Ecto neural progenitor cell (in vitro differentiated cells): ENCODE measurements at places on chromosomes 2 and 18.
A peak's percentile ranks its signal among the peaks of the same experiment; 100 is the strongest.

DNA sequence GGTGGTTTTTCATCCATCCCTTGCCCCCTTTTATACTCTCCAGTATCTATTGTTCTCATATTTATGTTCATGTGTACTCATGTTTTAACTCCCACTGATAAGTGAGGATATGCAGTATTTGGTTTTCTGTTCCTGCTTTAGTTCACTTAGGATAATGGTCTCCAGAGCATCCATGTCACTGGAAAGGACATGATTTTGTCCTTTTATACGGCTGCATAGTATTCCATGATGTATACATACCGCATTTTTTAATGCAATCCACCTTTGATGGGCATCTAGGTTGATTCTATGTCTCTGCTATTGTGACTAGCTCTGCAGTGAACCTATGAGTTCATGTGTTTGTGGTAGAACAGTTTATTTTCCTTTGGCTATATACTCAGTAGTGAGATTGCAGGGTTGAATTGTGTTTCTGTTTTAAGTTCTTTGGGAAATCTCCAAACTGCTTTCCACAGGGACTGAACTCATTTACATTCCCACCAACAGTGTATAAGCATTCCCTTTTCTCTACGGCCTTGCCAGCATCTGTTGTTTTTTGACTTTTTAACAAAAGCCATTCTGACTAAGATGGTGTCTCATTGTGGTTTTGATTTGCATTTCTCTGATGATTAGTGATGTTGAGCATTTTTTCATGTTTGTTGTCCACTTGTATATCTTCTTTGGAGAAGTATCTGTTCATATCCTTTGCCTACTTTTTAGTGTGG, 420.2 kb downstream of the THSD7B start:
- no peak for DNase-seq

GRCh38 chr2:109368798-109369197, 239.8 kb downstream of the SH3RF3 start:
- peak; percentile 24 for DNase-seq

DNA sequence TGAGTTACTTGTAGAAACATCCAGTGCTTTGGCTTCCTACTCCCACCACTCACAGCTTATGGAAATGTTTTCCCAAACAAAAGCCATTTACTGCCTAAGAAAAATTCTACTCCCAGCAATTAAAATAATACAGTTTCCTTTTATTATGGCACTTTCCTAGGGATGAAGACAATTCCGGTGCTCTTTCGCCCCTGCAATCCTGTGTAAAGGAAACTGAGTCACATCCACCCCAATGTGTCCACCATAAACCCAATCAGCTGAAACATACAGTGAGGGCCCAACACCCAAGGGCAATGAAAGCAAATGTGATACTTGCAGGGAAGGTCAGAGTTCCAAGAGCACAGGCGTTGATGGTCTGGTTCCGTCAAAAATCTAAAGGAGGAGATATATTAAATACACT, 62.0 kb upstream of the ST3GAL5 start:
- no peak for DNase-seq

DNA sequence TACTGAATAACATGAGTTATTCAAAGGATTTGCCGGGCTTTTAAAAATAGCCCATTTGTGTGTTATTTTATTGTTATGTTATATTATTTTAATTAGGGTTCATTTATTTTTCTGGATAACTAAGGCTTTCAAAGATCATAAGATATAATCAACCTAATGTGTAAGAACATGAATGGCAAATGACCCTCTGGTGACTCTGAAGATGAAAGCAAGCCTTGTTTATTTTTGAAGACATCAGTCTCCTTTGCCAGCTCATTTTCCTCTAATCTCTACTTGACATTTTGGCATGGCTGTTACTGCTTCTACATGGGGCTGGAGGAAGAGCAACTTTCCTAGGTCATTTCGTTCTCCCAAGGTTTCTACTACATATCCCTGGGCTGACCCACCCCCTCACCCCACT, 10.6 kb downstream of the FAP start:
- no peak for DNase-seq

GRCh38 chr2:40109381-40109780, 330.3 kb upstream of the THUMPD2 start:
- no peak for DNase-seq

DNA sequence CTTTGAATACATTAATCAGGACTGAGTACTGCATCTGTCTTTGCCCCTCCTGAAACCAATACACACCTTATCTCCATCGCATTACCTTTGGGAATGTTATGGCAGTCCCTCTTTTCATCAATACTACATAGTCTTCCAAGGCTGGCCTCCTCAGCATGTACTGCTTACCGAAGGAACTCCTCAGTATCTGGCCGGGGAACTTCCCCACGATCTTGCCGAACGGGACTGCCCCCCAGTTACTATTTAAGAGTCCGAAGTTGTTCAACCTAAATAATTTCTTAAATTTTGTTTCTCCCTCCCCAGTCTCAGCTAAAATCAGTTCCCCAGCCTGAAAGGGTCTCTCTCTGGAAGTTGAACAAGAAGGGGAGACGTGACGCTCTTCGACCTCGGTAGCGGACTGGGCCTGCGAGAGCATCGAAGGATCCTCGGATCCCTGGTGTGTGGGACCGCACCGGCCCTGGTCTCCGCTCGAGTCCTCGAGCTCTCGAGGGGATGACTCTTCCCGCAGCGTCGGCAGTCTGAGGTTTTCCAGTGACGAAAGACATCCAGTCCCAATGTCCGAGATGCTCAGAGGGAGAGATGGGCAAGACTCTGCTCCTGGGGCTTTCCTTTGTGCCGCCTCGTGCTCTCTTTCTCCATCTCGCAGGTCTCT, 489 bp downstream of the TRMT61B start:
- no peak for DNase-seq

DNA sequence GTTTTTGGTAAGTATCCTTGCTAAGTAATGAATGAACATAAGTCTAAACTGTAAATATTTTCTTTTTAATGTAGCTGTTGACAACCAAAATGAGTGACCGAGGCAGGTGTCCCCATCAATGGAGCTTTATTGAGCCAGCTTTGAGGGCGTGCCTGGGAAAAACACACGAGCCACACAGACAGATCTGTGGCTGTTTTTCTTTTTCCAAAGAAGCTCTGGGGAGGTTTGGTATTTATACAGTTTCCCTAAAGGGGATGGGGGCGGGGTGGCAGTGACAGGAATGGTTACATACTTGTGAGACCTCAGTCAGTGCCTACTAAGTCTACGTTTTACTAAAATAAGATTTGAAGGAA, 11.2 kb downstream of the DBI start:
- DNase-seq = no peak

DNA sequence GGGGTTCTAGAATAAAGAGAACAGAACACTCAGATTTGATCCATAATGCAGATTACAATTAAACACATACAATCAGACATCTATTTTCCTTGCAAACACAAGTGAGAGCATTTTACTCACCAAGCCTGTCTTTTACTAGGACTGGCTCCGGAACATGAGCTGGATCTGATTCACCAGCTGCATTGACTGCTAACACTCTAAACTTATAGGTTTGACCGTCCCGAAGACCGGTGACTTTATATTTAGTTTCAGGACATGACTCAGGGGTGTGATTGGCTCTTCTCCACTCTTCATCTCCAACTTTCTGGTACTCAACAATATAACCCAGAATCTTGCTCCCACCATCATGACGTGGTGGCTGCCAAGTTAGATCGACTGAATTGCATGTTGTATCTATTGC, 112.4 kb downstream of the PLEKHA3 start:
- DNase-seq = no peak

- DNase-seq = no peak
Measured at GRCh38 chr18:64966667-64967066, 784.1 kb upstream of the CDH7 start.

DNA sequence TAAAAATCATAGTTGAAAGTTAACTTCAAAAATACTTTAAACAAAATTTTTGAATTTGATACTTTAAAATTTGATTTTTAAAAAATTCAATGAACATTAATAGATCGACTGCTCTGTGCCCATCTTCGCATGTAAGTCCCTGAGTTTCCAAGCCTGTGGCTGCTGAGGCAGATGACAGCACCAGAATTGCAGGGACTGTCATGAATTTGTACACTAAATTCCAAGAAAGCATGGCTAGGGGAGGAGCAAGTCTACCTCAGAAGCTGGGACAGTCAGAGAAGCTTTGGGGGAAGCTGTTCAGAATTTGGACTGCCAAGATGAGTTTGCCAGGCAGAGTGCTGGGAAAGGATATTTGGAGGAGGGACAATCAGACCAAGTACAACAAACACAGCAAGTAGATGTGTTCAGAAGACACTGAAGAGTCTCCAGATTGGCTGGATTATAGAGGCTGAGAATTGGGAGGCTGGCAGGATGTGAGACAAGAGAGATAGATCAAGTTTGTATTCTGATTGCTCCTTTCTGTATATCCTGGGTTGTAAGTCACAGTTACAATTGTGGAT, 79.0 kb downstream of the ASXL3 start:
- no peak for DNase-seq

- no peak for DNase-seq
Measured at GRCh38 chr2:173555833-173556232, 201.2 kb downstream of the CDCA7 start.

DNA sequence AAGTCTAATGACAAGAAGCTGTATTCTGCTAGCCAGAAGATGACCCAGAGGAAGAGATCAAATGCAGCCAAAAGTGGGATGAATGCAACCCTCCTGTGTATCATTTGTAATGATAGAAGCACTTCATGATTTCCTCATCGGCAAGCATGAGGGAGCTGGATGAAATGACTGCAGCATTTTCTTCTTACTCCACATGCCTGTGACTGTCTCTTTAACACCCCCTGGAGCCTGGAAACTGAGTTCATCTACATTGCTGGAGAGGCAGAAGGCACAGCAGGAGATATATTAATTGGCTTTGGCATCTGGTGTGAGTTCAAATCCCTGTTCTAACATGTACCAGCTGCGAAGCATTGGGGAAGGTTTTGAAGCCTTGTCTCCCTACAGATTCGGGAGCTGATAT, 37.7 kb downstream of the ID2 start:
- DNase-seq = no peak

DNA sequence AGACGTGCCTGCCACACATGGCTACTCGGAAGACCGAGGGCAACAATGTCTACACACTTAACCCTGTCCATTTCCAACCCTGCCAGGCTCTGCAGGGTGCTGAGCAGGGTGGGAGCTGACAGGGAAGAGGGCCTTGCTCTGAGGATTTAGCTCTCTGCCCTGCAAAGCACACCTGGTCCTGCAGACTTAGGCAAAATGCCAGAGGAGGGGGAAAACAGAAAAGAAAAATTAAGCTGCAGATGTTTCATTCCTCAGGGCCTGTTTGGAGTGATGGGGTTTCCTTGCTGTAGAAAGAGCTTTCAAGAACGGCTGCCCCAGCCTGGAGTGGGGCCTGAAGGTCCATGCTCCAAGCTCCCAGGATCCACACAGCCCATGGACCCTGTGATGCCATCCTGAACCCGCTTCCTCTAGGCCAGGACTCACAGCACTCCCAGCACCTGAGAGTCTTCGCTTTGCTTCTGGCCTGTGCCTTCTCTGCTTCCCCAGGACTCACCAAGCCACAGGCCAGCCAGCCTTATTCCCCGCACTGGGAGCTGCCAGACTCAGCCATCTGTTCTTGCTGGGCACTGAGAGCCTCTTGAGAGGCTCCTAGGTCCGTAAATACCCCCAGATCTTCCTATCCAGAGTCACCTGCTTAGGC, 9.1 kb upstream of the TEX51 start:
- peak; percentile 34 for DNase-seq

GRCh38 chr18:46335534-46336101, 231.4 kb downstream of the HAUS1 start:
- DNase-seq = peak; percentile 71

GRCh38 chr2:129798301-129798581, 181.2 kb upstream of the RAB6C start:
- peak; percentile 23 for DNase-seq

DNA sequence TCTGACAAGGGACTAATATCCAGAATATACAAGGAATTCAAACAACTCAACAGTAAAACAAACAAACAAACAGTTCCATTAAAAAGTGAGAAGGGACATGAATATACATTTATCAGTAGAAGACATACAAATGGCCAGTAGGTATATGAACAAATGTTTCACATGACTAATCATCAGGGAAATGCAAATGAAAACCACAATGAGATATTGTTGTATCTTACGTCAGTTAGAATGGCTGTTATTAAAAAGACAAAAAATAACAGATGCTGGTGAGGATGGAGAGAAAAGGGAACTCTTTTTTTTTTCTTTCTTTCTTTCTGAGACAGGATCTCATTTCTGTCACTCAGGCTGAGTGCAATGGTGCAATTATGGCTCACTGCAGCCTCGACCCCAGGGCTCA, 175.5 kb downstream of the CAMKMT start:
- DNase-seq = no peak

DNA sequence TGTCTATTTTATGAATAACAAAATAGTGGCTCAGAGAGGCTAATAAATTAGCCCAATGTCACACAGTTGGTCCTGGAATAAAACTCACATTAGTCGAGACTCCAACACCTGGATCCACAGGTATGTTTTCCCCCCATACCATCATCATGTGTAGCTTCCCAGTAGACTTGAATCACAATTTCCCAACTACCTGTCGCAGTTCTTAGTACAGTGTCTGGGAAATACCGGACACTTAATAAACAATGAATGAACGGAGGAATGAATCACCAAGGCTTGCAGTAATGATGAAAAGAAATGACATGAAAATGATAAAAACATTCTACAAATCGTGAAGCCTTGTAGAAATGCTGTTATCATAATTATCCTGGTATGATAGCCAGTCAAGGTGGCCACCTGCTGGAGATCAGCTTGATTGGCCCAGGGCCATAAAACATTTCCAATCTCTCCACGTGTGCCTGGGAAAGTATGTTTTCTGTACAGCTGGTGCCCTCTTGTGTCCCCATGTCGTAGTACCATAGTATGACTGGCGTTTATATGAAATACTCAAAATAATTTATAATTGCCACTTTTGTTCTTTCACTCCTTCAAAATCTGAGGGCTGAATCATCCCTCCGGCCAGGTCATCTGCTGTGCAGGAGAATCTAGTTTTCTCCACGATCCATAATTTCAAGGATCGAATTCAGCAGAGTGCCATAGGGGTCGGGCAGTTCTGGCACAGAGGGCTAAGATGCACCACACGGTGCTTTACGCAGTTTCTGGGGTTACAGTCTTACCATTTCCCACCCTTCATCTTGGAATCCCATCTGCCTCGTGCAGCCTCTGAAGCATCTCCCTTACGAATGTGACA, 95.4 kb downstream of the LAMA1 start:
- no peak for DNase-seq

DNA sequence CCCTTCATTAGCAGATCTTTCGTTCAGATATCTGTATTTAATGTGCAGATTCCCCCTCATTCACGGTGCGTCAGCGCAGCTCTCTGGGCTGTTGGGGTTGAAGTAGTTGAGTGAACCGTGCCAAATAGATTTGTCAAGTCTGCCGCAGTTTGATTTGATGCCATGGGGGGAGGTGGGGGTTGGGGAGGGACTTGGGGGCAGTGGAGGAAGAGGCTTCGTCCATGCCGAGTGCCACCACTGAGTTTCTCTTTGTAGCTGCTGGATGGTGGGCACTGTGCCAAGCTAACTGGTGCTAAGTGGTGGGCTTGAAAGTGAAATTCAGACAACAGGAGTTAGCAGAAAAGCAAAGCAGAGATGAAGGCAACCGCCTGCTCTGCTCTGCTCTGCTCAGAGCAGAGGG, 47.9 kb downstream of the NRP2 start:
- DNase-seq = no peak
